ENCODE measurements at places on chromosomes 12 and 14.

DNA sequence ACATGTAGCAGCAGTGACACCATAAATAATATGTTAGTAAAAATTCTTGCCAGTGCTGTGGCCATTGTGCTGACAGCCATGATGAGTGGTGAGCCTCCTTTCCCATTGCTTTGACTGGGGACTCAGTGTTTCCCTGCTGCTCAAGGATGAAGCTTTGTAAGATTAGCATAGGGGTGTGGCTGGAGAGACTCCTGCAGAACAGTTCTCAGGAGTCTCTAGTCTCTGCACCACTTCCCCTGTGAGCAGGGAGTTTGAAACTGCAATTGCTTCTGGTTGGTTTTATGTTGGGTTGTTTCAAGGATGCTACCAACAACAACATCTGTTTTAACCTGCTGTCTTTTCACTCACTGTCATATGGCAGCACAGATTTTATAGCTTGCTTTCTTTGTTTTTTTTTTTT lies 41.4 kb downstream of the ZC3H14 start:
- no peak for DNase-seq

- no peak for DNase-seq
Observed at GRCh38 chr12:76462668-76463224, 96.8 kb downstream of the OSBPL8 start.

DNA sequence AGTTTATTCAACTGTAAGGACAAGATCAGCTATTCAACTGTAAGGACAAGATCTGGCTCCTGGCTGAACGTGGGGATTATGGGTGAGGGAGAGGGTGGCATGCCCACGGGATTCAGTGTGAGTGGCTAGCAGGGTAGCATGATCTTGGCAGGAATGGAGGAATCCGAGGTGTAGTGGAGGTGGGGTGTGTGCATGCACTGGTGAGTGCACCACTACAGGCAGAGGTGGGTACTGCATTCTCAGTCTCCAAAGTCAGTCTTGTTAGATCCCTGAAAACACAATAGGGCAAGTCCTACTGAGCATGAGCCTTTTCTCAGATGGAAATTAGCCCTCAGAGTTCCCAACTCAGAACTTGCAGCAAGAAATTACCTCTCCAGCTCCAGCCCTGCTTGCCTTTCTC lies 32.2 kb upstream of the DCD start:
- DNase-seq, result no peak

- DNase-seq, result no peak
Observed at GRCh38 chr12:32906399-32907165, 10.0 kb upstream of the PKP2 start.

DNA sequence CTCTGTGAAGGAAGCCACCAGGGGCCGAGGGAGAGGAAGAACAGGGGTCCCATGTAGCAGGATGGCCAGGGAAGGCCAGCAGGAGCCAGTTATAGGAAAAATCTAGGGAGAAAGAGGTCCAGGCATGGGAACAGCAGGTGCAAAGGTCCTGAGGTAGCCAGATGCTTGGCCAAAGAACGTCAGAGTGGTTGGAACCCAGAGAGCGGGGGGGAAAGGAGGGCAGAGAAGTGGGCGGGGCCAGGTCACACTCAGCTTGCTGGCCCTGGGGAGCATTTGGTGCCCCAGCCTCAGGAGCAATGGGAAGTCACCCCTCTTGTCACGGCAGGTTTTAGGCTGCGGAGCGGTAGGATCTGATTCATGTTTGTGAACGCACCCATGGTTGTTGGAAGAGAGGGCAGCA lies 180.5 kb downstream of the PHETA1 start:
- DNase-seq, result no peak

GRCh38 chr12:57097554-57097835 lies 8.6 kb downstream of the NAB2 start:
- no peak for DNase-seq

DNA sequence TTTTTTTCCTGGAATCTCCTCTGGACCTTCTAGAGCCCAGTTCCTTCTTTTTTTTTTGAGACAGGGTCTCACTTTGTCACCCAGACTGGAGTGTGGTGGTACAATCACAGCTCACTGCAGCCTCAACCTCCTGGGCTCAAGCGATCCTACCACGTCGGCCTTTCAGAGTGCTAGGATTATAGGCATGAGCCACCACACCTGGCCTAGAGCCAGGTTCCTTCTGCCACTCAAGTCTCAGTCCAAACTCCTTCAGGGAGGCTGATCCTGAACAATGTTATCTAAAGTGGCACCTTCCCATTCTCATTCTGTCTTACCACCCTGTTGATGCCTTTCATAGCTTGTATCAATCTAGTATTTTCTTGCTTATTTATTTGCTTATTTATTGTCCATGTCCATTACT lies 22.3 kb upstream of the ELK3 start:
- no peak for DNase-seq

GRCh38 chr12:19539071-19539470 lies 99.8 kb downstream of the AEBP2 start:
- no peak for DNase-seq

- peak; percentile 33 for DNase-seq
Observed at GRCh38 chr12:83826112-83826511, 1086.5 kb downstream of the SLC6A15 start.

- DNase-seq, result no peak
Observed at GRCh38 chr12:55935738-55936151, 4.8 kb downstream of the DGKA start.

GRCh38 chr12:88493636-88494035 lies 86.6 kb downstream of the KITLG start:
- DNase-seq, result no peak

All from NCI-H1417 (cell line).